ENCODE measurements at places on chromosomes 2 and 18.
A peak's percentile ranks its signal among the peaks of the same experiment; 100 is the strongest.

DNA sequence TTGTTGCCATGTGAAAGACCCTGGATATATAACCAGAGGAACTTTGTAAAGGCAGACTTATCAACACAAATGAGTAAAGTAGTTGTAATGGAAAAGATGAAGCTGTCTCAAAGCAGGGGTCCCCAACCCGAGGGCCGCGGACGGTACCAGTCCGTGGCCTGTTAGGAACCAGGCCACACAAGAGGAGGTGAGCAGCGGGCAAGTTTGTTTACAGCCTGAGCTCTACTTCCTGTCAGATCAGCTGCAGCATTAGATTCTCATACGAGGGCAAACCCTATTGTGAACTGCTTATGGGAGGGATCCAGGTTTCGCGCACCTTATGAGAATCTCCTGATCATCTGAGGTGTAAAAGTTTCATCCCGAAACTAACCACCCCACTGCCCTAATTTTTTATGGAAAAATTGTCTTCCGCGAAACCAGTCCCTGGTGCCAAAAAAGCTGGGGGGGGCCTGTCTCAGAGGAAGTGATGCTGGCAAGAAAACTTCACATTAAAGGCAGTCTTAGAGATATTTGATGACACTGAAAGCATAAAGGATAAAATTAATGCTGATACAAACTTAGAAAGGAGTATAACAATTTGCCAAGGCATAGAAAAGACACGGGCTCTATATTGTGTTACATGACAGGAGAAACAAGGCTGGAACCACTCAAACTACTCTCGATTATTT, 57.5 kb upstream of the MSTN start:
- no peak for DNase-seq

DNA sequence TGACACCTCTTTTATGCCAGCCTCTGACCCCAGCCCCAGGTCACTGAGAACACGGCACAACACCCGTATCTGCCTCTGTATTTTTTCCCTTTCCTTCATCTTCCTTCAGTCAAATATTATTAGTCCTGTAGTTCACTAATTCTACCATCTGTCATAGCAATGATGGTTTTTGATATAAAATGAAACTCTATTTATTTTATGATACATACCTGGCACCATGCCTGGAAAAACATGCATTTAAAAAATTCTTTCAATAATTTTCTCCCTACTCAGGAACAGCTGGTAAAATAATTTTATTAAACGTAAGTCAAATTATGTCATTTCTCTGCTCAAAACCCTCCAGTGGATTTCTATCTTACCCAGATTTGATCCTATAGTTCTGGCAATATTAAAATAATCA, 224.7 kb downstream of the CDH7 start:
- DNase-seq: no peak

- no peak for DNase-seq
Measured at GRCh38 chr2:10413503-10413902, 34.6 kb downstream of the ODC1 start.

DNA sequence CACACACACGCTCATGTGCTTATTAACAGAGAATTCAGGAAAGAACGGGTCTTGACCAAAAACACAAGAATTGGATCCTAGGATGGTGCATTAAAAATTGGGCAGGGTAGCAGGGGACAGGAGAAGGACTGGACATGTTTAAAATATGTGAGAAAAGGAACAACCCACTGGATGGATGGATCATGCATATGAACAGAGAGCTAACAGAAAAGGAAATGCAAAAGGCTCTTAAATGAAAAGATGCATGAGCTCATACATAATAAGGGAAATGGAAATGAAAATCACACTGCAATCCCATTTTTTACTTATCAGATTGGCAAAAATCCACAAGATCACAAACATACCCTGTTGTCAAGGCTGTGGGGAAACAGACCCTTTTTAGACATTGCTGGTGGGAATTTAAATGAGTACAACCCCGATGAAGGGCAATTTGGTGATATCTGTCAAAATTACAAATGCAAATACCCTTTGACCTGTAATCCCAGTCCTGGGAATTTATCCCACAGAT, 440.6 kb upstream of the SLC14A2 start:
- DNase-seq: no peak

DNA sequence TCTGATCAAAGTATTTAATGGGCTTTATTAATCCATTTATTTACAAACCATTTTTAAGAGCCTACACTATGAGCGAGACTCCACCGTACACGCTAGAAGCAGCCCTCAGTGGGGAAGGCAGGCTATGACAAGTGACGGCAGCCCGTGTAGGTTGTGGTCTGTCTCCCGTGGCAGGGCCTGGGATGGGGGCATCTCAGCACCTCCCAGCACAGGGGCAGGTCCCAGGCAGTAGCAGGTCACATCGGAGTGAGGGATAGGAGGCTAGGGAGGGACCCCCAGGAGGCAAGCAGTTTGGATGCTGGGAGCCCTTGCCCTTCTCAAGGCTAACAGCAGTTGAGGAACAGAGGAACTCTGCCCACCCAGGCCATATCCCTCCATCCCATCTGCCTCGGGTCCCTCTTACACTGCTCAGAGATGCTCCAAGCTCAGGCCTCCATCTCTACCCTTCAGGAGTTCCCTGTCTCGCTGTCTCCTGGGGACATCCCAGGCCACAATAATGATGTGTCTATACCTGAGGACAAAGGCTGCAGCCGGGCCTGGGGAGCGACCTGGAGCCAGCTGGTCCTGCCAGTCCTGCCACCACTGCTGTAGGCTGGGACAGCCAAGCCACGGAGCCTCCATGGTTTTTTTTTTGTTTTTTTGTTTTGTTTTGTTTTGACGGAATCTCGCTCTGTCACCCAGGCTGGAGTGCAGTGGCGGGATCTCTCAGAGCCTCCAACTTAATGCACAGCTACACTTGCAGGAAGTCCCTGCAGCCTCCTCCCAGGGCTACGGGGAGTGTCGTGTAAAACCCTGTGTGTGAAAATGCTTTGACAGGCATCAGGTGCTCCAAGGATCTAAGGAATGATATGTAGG, 92.0 kb downstream of the NDUFA10 start:
- no peak for DNase-seq

- no peak for DNase-seq
Measured at GRCh38 chr18:63895190-63895589, 7.7 kb downstream of the SERPINB2 start.

GRCh38 chr2:49845671-49846070, 691.4 kb upstream of the FSHR start:
- no peak for DNase-seq

DNA sequence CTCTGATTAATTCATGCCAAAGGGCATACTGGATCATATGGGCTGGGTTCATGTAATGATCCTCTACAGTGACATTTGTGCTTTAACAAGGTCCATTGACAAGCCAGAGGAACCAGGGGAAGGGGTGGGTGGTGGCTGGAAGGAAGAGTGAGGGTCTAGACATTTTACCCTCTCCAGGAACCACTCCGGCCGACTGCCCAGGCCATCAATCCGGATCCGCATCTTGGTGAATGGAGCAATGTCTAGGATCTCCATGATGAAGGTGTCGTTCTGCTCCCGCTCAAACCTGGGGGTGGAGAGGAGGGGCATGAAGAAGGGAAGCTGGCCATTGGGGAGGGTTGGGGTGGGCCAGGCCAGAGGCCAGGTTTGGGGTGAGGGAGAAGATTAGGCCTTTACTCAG, 147.5 kb downstream of the LOXHD1 start:
- DNase-seq: no peak

- peak; percentile 57 for DNase-seq
Measured at GRCh38 chr2:37648331-37649011, 23.0 kb downstream of the CDC42EP3 start.

DNA sequence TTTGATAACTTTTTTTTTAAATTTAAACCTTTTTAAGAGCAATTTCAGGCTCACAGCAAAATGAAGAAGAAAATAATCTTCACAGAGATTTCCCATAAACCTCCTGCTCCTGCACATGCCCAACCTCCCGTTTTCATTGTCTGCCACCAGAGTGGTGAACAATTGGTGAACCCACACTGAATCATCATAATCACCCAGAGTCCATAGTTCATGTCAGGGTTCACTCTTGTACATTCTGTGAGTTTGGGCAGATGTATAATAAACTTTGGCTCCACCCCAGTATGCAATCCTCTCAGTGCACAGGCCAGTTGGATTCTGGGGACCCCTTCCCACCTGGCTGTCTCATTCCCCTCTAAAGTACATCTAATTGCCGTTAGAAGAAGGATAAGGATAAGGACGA, 24.4 kb downstream of the C18orf54 start:
- no peak for DNase-seq

GRCh38 chr18:26956863-26957262, 91.4 kb upstream of the AQP4 start:
- no peak for DNase-seq

- no peak for DNase-seq
Measured at GRCh38 chr2:64639691-64640090, 14.0 kb downstream of the SERTAD2 start.

- DNase-seq: no peak
Measured at GRCh38 chr2:129862668-129863067, 116.8 kb upstream of the RAB6C start.

DNA sequence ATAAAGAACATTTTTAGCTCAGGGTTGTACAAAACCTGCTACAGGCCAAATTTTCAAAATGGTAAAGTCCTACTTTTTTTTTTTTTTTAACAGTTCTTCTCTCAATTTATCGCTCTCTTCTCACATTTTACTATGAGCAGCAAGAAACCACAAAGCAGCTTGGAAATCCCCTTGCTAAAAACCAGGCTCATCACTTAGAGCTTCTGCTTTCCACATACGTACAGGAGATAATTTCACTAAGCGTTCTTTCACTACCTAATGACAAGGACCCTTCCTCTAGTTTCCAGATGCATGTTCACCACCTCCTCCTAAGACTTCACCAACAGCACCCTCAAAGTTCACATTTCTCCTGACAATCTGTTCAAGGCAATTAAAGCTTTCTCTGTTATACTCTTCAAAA, 294.9 kb upstream of the CYRIA start:
- peak; percentile 7 for DNase-seq

- DNase-seq: peak; percentile 61
Measured at GRCh38 chr2:20065885-20066602, 14.6 kb upstream of the LAPTM4A start.

GRCh38 chr18:3794537-3795348, 344.8 kb downstream of the TGIF1 start:
- DNase-seq: no peak

DNA sequence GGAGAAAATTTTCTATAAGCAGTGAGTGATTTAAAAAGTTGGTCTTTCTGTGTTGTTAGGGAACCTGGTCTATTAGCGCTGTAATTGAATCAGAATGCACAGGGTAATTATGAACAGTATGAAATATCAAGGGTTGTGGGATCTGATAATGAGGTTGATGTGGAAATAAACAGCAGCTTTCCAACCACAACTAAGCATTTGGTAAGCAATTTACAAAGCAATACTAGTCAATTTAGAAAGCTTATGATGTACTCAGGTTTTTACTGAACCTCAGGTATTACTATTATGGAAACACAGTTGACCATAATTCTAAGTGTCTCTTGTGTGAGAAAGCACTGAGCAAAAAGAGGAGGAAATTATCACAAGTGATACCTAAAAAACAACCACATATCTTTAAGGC, 11.0 kb upstream of the SMCHD1 start:
- no peak for DNase-seq

DNA sequence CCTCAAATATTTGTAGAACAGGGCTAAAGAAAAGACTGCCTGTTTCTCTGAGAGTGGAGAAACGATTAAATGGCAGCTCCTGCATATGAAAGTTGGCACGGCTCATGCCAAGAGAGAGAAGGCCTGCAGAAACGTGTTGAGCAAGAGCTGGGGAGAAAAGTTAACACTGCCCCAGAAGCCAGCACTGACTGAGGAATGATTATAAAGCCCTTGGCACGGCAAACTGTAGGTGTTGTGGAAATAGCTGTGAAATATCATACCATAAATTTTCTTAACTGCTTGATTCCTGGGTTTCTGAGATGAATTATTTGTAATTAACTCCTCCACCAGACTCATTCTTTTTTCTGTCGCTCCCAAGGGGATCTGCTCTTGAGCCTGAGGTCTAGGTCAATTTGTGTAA, 4.3 kb downstream of the FRZB start:
- no peak for DNase-seq

All from suppressor macrophage treated with lipopolysaccharide for 4 hours (primary cell).